Uterine smooth muscle cell (primary cell): ENCODE measurements at places on chromosomes 12 and 14. TPM values are rescaled to one million over a fixed set of nuclear protein-coding genes. Genes with fewer than 3 reads are reported as not detected.

Gene DNAJC22
- 2.6 and 4.4 TPM in 2 replicates for total RNA-seq

Gene ANO2
- total RNA-seq: under 0.01 TPM in 1 of 2 replicates, not detected in the other

Gene VASH1
- 2.8 and 6.4 TPM in 2 replicates for total RNA-seq

Gene TMEM229B
- total RNA-seq: 0.33 and 0.62 TPM in 2 replicates

Gene TAS2R30
- 6.5 and 9.1 TPM in 2 replicates for total RNA-seq

Gene HVCN1
- 4.9 and 7.9 TPM in 2 replicates for total RNA-seq

Gene COX8C
- not detected in 2 replicates for total RNA-seq

Gene WNT1
- total RNA-seq: not detected in 2 replicates

Gene DEGS2
- 0.12 TPM in 1 of 2 replicates, not detected in the other for total RNA-seq

Gene NEMF
- 53.3 and 55.7 TPM in 2 replicates for total RNA-seq

Gene PLCZ1
- not detected in 2 replicates for total RNA-seq

Gene NKX2-8
- 0.11 TPM in 1 of 2 replicates, not detected in the other for total RNA-seq

Gene SYT10
- total RNA-seq: not detected in 2 replicates

Gene PZP
- not detected in 2 replicates for total RNA-seq

Gene FOXN3
- 6.3 and 12.7 TPM in 2 replicates for total RNA-seq

Gene TROAP
- total RNA-seq: 9.4 and 19.1 TPM in 2 replicates

Gene BCL11B
- total RNA-seq: under 0.01 TPM in 1 of 2 replicates, not detected in the other

Gene TTC9
- total RNA-seq: under 0.01 TPM in 2 replicates

Gene OASL
- 0.22 and 0.50 TPM in 2 replicates for total RNA-seq
